ENCODE measurements at places on chromosomes 4 and X.

DNA sequence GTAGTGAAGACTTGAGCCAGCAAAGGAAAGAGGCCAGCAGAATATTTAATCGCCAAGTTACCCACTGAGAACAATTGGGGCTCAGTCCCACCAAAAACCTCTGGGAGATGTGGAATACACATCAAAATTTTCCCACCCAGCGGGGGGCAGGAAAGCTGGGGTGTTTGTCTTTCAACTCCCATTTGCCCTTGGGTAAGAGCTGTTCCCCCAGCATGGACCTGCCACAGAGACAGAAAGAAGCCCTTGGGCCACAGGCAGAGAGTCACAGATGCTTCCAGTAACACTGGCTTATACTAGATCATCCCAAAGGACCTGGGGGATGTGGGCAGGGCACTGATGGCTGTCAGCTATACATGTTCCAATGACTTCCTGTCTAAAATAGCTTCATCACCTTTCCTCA is 18.9 kb upstream of the FBXW7 start:
- no peak for DNase-seq

- no peak for DNase-seq
Measured at GRCh38 chr4:136810626-136811025, 721.7 kb downstream of the PCDH18 start.

DNA sequence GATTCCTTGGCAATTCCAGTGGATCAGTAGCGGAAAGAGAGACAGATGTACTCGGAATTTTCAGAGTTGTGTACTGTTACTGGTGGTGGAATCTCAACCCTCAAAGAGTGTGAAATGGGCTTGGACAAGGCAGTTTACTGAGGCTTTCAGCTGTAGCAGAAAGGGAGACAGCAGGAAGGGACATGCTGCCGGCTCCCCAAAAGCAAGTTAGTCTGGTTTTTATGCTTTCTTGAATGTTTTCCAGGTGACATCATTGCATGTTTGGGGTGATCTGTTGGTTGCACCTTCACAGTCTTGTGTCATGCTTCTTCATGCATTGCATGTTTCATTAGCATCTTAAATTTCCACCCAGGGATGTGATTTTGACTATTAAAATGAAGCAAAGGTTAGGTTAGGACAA is 1282.2 kb downstream of the ADGRL3 start:
- DNase-seq: no peak

DNA sequence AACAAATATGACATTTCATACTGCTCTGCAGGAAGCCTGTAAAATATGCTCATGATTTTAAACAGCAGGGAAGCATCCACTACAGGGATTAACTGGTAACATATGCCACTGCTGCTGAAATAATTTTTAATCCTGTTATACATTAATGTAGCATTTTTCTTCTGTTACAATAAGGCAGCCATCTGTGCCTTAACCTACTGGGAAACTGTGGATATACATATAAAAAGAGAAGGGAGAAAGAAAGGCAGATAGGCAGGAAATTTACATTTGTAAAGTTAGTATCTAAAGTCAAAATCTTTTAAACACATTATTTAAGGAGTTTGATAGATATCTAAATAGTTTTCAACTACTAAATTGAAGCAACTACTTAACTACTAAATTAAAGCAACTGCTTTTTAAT is 514.6 kb upstream of the KLHL4 start:
- DNase-seq: no peak

- no peak for DNase-seq
Measured at GRCh38 chr4:4831825-4832224, 27.6 kb upstream of the MSX1 start.

Data from fibroblast of upper back skin (primary cell).